ENCODE measurements at places on chromosomes 6 and 20. TPM values are rescaled to one million over a fixed set of nuclear protein-coding genes. Genes with fewer than 3 reads are reported as not detected.

RIPOR3 gene
- 0.02 TPM for total RNA-seq

MYH7B gene
- 0.09 TPM for total RNA-seq

CTAGE9 gene
- total RNA-seq, result not detected

AVP gene
- not detected for total RNA-seq

CLPSL2 gene
- 0.53 TPM for total RNA-seq

NFATC2 gene
- total RNA-seq, result 8.5 TPM

PI3 gene
- total RNA-seq, result 2.9 TPM

ADGRF1 gene
- total RNA-seq, result not detected

MAPK13 gene
- total RNA-seq, result 0.49 TPM

SLC22A23 gene
- total RNA-seq, result 8.2 TPM

FAM50B gene
- 7.1 TPM for total RNA-seq

BNIP5 gene
- 0.02 TPM for total RNA-seq

Data from A549 treated with AZD2906 at 1 μM for 4 hours (cell line).